ENCODE measurements at places on chromosomes 4 and X.

DNA sequence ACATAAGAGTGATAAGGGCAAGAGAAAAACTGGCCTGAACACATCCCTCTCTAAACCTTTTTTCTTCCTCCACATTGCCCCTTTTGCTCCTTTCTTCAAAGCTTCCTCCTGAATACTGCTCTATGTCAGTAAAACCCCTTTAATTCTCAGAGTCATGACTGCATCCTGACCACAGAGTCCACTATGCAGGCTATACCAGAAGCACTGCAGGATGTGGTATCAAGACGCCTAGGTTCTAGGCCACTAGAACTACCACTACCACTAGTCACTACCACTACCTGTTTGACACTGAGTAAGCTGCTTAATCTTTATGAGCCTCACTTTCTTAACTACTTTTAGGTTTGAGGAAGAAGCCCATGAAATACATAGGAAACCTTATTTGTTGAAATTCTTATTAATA, 38.7 kb downstream of the ARHGEF9 start:
- no peak for DNase-seq

- DNase-seq = no peak
These were observed 19.4 kb downstream of the LGI2 start for GRCh38 chr4:25011135-25011866.

- no peak for DNase-seq
These were observed 89.3 kb downstream of the APBB2 start for GRCh38 chr4:41124916-41125548.

- DNase-seq = no peak
These were observed 10.9 kb upstream of the TBC1D14 start for GRCh38 chr4:6898763-6899162.

DNA sequence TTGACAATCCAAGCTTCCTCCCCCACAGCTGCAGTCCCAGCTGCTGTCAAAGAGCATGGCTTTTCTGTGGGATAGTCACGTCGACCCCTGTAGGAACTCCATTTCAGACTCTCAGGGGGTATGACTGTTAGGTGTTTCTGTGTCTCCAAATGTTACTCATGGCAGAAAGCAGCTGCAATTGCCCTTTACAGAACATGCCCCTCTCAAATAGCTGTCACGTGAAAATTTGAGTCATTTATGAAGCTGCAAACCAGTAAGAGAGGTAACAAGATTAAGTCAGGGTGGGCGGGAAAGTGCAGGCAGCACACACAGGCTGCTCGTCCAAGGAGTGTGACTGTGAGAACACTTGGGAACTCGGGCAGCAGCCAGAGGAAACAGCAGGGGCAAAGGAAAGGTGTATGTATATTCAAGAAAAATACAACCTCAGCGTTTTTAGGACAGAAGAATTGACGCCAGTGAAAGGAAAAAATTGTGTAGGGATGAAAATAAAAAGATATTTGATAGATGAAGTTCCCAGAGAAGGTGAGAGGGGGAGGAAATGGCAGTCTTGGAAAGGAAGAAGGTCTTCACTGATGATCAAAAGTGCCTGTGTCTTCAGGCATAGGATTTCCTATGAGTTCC, 66.5 kb upstream of the TMEM184C start:
- DNase-seq = no peak
